T-cell (primary cell): ENCODE measurements at places on chromosomes 11 and 22. TPM values are rescaled to one million over a fixed set of nuclear protein-coding genes. Genes with fewer than 3 reads are reported as not detected.

The OR51B4 gene
- not detected for total RNA-seq

DNA sequence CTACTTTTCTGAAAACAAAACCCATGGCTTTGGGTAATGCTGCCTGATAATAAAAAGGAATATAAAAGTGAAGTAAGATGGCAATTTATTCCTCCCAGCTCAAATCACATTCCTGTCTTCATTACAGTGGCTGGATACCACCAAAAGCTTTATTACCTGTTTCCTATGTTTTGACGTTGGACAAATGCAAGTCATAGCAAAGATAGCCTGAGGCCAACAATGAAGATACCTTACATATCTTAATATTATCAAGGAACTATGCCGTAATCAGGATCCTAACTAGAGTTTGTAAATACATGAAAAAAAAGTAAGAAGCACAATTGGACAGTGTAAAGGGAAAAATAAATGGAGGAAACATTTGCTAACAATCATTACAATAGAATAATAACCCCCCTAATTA, 202.4 kb downstream of the SOX6 start:
- no peak for DNase-seq

GRCh38 chr11:45809456-45810395, 4.8 kb downstream of the SLC35C1 start:
- no peak for DNase-seq

The DCHS1 gene
- 8.4 TPM for total RNA-seq

DNA sequence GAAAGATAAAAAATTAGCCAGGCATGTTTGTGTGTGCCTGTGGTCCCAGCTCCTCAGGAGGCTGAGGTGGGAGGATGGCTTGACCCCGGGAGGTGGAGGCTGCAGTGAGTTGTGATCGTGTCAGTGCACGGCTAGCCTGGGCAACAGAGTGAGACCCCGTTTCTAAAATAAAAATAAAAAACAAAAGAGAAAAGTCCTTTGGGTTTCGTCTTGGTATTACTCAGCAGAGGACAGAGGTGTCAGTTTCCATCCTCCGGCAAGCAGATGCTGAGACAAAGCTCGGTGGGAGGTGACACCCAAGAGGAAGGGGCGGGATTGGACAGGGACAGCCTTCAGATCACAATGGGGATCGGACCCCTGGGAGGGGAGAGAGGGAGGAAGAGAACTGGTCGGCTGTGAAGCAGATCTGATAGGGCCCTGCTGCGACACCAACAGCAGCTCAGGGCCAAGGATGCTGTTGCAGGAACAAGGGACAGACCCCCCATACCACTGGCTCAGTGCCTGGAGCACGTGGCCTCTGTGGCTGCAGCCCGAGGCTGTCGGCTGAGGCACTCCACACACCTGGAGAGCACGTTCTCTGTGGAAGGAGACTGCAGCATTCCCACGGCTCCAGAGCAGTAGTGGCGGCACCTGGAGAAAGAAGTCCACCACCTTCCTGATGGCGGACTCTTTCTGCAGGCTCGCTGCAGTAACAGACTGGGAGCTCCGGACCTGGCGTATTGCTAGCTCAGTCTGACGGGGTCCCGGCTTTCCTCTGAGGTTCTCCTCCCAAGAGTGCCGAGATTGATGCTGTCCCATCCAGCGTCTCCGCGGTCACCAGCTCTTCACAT, 5.2 kb upstream of the BID start:
- no peak for DNase-seq

The SLC17A6 gene
- not detected for total RNA-seq

- DNase-seq = no peak
Measured at GRCh38 chr11:120060512-120060911, 77.4 kb downstream of the TRIM29 start.

DNA sequence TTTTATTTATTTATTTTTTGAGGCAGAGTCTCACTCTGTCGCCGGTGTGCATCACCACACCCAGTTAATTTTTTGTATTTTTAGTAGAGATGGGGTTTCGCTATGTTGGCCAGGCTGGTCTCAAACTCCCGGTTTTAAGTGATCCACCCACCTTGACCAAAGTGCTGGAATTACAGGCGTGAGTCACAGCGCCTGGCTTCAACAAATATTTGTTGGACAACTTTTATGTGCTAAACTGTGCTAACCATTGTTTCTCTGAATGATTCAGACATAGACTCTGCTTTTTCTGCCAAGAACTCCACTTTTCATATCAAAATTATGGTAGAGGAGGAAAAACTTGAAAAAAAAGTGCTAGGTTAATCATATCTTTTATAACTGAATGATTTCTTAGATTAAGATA, 36.3 kb downstream of the MMP7 start:
- no peak for DNase-seq

DNA sequence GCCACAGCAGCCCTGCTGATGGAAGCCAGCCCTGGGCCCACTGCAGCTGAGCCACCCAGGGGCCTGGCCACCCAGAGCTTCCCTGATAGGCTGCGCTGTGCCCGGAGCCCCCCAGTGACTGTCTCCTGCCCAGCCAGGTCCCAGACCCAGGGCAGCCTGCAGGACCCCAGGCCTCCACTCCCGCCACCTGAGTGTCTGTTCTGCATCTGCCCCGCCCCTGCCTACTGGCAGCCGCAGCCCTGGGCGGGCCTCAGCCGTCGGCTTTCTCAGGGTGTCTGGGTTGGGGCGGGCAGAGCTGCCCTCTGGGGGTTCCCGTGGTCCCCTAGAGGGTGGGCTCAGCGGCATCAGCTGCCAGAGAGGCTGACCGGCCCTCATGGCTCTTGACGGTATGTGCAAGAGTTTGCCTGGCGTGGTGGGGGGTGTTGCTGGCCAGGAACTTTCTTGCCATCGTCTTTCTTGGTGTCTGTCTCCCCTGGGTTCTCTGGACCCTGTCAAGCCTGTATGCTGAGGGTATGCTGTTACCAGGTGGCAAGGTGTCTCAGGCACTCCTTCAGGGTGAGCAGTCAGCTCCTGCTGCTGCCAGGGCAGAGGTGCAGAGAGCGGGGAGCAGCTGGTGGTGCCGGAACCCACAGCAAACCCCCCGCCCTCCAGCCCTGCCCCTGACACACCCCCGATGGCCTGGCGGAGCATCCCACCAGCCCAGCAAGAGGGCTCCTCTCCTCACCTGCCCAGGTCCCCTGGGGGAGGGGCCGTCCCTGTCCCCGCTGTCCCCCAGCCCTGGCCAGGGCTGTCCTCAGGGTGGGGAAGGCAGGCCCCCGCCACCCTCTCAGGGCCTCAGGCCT, 12.2 kb upstream of the PIM3 start:
- DNase-seq = no peak

The CFAP300 gene
- not detected for total RNA-seq

GRCh38 chr11:73299751-73300150, 8.3 kb upstream of the ARHGEF17 start:
- DNase-seq = no peak

- DNase-seq = no peak
Measured at GRCh38 chr11:79617561-79617960, 176.7 kb upstream of the TENM4 start.

The C11orf21 gene
- total RNA-seq = 132 TPM

DNA sequence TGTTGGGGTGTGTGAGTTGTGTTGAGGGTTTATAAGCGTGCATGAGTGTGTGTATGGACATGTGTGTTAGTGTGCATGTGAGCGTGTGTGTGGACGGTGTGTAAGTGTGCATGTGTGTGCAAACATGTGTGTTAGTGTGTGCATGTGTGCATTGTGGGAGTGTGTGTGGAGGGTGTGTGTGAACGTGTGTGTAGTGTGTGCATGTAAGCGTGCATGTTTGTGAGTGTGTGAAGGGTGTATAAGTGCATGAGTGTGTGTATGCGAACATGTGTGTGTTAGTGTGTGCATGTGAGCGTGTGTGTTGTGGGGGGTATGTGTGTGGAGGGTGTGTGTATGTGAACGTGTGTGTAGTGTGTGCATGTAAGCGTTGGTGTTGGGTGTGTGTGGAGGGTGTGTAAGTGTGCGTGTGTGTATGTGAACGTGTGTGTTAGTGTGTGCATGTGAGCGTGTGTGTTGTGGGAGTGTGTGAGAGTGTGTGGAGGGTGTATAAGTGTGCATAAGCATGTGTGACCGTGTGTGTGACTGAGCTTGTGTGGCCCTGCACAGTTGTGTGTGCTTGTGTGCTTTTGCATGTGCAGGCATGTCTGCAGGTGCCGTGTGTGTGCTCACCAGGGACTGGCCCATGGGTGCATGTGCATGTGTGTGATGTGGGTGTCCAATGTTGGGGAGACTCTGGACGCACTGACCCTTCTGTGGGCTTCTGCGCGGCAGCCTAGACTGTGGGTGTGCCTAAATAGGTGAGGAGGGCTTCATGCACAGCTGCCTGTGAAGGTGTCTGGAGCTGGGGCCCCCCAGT, 866.2 kb downstream of the TBC1D22A start:
- DNase-seq = no peak

- DNase-seq = no peak
Measured at GRCh38 chr22:50090412-50090714, 557 bp downstream of the MOV10L1 start.

DNA sequence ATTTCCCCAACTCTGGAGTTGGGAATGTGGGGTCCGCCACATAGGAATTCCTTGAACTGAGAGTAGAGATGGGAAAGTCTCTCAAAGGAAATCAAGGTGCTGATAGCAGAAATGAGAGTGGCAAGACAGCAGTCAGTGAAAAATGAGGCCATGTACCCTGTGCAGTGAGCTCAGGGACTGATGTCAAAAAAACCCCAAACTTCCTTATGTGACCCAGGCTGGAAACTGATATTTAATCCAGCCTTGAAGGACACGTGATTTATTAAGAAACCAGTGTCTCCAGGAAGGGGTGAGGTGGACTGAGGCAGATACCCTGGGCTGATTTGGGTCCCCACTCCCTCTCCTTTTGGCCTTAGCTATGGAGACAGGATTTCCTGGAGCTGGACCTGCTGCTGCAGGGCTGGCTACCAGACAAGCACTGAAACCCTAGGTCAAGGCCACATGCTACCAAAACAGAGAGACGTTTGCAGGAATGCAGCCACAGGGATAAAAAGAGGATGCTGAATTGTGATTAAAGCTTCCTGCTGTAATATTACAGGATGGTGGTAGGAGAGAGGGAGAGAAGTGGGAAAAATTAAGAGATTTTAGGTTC, 25.3 kb upstream of the FCHSD2 start:
- no peak for DNase-seq

GRCh38 chr22:36332623-36333332, 55.0 kb downstream of the MYH9 start:
- DNase-seq = peak; percentile 30

The TMEM218 gene
- 15.3 TPM for total RNA-seq

DNA sequence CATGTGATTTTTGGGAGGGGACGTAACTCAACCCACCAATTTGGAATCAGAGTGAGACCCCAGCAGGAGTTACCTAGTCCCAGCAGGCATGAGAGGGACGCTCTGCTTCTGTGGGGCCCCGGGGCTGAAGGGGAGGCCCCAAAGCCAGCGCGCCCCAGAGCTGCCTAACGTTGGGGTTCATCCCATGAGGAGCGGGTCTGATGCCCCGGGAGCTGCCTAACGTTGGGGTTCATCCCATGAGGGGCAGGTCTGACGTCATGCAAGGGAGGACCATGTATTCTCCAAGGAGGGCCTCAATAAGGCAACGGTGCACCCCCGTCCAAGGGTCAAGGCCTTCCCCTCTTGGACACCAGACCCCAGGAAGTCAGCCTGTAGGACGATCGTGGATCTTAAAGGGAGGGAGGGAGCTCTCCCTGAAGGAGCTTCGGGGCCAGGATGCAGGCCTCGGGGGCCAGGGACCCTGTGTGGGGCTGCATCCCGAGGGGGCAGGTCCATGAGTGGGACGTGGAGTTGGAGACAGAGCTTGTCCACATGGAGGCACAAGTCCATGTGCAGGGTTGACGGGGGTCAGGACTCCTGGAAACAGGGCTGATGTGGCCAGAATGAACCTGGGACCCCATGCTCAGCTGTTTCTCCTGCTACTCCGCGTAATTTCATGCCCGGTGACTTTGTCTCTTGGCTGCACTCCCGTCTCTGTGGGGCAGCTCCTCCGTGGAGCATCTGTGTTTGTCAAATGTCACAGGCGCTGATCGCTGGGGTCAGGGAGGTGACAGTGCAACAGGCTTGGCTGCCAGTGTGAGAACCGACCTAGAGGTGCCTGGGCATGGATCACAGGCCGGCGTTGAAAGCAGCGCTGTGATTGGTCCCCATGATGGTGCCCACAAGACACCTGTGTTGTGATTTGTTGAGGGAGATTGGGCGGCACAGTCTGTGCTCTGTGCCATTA, 1029.1 kb downstream of the BRD1 start:
- DNase-seq = no peak

DNA sequence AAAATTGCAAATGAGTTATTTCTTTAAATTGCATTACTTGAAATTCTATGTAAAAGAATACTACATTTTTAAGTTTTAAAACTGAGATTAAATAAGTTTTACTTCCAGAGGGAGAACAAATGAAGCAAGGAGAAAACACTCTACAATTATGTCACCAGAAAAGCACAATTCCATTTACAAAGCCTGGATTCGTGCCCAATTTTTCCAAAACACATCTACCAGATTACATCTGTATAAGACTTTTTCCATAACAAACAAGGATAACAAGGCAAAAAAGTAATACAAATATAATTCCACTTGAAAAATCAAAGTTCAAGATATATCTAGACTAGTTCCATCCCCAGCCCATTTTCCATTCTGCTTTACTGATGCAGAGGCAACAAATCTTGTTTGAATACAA, 40.5 kb downstream of the MTMR2 start:
- no peak for DNase-seq

The OR5P2 gene
- not detected for total RNA-seq

GRCh38 chr11:115169251-115169650, 335.0 kb downstream of the CADM1 start:
- no peak for DNase-seq

The RIMBP3C gene
- total RNA-seq = 3.9 TPM

The NLRP14 gene
- total RNA-seq = not detected

DNA sequence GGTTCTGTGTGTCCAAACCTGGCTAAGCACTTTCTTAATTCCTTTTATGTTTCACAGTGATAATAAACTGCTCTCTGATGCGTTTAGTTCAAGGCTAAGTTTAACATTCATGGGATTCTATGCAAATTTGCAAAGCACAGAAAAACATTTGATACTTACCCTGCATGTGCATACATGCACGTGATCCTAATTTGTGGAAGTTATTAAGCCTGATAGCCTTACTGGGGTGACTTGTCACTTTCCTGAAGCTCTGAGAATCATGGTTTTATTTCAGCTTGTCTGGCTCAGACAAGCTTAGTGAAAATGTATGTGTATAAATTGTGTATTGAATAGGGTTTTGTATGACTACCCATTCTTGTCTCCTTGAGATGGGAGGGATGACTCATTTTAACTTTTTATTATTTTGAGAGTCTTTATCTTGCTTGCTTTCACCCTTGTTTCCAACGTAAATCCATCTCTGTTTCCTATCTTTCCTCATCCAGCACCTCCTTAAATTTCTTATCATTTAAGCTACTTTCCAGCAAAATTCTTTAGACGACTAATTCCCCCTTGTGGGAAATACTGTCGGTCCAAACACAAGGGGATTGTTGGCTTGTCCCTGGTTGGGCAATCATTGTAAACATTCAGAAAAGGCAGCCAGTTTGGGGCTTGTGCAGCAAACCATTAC, 167.1 kb downstream of the C11orf91 start:
- DNase-seq = no peak

GRCh38 chr22:45298934-45299505, 10.7 kb upstream of the FAM118A start:
- DNase-seq = no peak

- DNase-seq = no peak
Measured at GRCh38 chr22:37022483-37023337, 3.2 kb downstream of the MPST start.

- no peak for DNase-seq
Measured at GRCh38 chr11:76823481-76824028, 37.2 kb upstream of the ACER3 start.

- no peak for DNase-seq
Measured at GRCh38 chr11:69419662-69420395, 61.6 kb upstream of the LINC01488 start.

The DBX1 gene
- not detected for total RNA-seq

The ADAMTS15 gene
- total RNA-seq = 0.03 TPM
